Activated naive CD4-positive, alpha-beta T cell (primary cell): ENCODE measurements at places on chromosomes 2 and 18.

DNA sequence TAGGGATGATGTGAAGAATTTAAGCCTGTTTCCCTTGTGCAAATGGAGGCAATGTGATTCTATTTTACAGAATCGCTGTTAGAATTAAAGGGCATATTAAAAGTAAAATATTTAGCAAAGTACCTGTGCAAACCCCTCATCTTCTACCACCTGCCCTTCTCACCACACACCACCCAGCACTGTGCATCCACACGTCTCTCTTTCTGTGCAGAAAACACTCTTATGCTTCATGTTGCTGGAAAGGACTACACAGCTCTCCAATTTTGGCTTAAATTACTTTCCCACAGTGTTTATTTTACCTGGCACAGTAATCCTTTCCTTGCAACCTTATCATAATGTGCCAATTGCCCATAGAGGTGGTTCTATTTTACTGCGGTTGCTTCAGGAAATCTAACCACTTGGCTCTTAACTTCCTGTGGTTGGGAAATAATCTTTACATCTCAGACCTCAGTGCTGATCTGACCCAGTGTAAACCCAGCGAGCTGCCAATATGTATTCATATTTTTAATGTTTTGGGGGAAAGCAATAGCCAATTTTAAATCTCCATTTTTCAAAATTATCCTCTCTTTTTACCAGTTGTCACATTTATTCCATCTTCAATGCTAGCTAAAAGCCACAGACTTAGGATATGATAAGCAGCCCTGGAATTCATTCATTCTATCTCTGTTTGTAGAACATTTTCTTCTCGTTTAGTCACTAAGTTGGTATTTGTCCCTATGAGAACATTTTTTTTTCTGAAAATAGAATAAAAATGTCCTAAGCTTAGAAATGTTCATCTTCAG is 250.9 kb downstream of the DSEL start:
- DNase-seq: no peak

DNA sequence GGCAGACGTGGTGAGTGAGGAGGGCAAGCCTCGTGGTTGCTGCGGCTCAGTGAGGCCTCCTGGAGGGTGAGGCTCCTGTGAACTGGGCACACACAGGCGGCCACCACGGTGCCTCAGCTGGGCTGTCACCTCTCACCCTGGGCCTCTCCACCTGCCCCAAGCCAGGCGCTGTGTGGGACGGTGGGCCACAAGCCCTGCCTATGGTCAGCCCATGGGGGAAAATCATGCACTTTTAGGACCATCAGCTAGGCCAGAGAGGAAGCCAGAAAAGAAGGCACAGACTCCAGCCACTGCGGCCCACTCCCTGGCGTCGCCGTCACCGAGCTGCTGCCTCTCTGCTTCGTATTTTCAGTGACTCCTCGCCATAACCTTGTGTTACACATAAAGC is 28.5 kb upstream of the HS6ST1 start:
- no peak for DNase-seq

GRCh38 chr2:11630855-11631254 is 39.1 kb downstream of the NTSR2 start:
- DNase-seq: no peak

GRCh38 chr18:30970196-30970816 is 72.2 kb downstream of the DSC3 start:
- DNase-seq: no peak

GRCh38 chr2:100616841-100617390 is 54.1 kb downstream of the PDCL3 start:
- no peak for DNase-seq

DNA sequence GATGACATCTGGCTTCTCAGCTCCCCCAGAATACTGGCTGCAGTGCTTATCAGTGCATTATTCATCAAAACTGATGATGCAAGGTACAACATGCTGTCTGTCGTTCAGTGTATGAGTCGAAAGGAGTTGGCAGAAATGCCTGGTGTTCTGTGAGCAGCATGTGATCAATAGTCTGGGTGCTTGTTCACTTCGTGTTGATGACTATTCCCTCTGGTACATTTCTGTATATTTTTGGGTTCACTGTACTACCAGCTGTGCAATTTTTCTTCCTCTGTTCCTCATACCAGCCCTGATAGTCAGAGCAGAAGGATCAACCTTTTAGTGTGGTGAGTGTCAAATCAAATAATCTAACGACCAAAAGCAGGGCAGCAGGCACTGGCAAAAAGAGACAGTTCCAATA is 59.0 kb upstream of the KLHL14 start:
- no peak for DNase-seq

GRCh38 chr2:199679883-199680282 is 171.1 kb downstream of the FTCDNL1 start:
- DNase-seq: no peak

GRCh38 chr18:35507192-35507591 is 9.4 kb upstream of the INO80C start:
- no peak for DNase-seq

DNA sequence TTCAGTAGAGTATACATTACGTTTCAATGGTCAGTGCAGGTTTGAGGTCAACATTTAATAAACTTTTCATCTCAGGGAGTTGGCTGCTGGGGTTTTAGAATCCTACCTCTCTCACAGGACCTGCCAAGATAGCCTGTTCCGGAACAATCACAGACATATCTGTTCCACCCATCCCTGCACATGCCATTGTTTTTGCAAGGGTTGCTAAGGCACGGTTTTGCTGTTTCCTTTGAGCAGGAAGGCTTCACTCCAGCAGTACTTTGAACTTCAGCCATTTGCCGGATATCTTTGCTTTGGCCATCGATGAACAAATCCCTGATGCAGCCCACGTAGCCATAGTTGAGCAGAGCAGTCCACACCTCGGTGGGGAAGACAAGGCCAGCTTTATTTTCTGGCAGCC is 493.8 kb downstream of the NRXN1 start:
- no peak for DNase-seq

DNA sequence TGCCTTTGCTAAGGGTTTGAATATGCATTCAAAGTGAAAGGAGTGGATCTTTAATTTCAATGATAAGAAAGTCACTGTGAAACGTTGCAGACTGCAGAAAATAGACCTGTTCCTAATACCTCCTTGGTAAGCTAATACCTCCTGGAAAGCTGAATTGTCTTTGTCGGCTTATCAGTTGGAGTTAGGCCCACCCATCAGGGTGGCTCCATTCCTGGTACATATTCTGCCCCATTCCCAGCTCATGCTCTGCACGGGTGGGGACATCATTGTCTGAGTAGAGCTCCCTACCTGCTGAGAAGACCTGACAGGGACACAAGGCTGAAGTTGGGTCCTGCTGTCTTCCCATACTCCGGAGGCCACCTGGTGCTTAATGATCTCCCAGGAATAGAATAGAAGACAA is 203.3 kb downstream of the EN1 start:
- no peak for DNase-seq

GRCh38 chr18:1599196-1599595 is 694.5 kb downstream of the ADCYAP1 start:
- DNase-seq: no peak

DNA sequence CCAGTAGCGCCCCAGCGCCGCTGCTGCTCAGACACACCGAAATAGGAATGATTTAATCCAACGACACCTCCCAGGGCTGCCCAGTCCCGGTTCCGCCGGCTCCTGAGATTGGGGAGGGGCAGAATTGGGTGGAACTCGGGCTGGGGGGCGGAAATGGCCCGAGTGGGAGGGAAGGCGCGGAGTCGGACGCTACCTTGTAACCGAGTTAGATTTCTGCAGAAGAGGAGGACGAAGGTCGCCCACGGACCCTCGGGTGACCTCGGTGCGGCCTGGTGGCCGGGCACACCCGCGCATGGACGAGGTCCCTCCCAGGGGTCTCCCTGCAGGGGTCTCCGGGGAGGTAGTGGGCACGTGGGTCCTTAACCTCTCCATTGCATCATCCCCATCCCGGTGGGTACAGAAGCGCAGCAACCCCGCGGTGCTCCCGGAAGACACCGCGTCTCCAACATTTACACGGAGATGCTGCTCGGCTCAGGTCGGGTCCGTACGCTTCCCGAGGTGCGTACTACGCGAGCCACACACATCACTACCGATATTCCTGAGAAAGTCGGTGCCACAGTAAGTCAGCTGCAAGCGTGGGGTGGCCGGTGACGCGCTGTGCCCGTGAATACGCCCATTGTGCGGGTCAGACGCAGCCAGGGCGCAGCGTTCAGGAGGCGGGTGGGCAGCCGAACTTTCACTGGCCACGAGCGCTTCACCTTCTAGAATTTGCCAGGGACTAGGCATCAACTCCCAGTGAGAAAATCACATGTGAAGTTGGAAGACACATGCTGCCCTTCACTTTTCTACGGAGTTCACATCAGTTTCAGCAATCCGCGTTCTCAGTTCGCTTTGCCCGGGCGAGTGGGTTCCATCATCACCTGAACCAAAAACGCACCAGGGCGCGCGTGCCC is 3.0 kb downstream of the ZNF516 start:
- DNase-seq: peak; percentile 22

DNA sequence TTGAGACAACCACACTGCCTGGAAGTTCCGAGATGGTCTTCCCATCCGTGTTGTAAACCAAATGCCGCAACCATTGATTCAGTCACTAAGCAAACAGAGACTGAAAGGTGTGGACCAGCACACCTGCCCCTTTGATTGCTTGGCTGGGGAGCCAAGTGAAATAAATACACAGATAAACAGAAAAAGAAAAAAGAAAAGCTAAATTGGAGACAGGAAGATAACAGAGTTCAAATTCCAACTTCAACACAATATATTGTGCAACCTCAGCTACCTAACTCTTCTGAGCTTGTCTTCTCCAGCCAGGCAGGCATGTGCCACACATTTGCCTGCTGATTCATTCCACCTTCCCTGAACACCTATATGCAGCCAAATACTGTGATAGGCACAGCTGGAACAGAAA is 110.9 kb downstream of the PID1 start:
- no peak for DNase-seq

DNA sequence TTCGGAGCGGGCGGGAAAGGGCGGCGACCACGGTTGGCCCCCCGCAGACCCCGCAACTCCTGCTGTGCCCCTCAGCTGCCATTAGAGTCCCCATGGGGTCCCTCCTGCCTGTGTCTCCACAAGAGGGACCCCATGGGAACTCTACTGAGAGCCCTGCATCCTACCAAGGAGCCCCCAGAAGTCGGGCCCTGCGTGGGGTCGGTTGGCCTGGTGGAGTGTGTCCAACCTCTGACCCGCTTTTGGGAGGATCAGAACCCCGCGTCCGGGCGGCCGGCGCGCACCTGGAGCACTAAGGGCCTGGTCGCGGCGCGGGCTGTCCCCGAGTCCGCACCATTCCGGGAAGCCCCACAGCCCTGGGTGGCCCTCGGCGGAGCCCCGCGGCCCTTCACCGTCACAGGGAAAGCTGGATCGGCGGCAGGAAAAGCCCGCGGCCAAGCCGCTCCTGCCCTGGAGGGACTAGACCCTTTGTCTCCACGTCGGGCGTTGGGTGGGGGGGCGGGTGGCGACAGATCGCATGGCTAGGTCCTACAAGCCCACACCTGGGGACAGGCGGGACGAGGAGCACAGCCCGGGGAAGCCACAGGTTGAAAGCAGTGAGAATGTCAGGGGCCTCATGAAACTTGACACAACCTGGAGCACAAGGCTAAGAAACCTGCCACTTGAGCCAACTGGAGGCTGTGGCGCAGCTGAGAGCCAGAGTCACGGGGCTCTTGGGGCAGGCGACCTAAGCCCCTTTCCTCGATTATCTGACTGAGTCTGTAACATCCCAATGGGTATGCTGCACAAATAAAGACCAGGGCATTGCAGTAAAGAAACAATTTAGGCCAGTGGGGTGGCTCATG is 11.2 kb upstream of the CXXC1 start:
- DNase-seq: no peak

DNA sequence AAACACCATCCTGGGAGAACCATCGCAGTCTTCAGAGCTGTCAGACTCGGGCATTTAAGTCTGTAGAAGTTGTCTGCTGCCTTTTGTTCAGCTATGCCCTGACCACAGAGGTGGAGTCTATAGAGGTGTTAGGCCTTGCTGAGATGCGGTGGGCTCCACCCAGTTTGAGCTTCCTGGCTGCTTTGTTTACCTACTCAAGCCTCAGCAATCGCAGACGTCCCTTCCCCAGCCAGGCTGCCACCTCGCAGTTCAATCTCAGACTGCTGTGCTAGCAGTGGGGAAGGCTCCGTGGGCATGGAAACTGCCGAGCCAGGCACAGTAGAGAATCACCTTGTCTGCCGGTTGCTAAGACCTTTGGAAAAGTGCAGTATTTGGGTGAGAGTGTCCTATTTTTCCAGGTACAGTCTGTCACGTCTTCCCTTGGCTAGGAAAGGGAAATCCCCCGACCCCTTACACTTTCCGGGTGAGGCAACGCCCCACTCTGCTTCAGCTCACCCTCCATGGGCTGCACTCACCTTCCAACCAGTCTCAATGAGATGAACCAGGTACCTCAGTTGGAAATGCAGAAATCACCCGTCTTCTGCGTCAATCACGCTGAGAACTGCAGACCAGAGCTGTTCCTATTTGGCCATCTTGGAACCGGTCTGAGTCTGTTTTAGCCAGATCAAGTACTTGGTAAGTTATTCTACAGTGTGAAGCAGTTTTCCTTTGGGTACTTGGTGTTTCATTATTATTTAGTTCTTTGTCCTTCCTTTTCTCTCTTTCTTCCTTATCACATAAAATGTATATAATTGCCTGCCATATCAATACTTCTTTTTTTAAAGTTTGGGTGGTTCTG is 71.5 kb downstream of the CDC42EP3 start:
- DNase-seq: peak; percentile 33

DNA sequence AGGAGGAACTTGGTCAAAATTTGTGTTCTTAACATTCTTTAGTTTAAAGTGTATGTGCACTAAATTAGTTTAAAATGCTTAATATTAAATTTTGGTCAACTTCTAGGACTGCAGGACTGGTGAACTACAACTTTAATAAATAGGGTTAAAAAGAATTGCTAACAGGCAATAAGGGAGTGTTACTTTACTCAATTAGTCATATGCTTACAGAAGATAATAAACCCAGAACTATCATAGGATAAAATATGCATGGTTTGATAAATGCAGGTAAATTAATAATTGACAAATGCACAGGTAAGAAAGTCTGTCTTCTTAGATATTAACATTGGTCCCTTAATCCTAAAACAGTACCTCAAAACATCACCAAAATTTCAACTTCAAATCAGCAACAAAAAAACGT is 20.6 kb downstream of the FARSB start:
- DNase-seq: no peak

GRCh38 chr18:24198461-24198860 is 59.6 kb downstream of the CABYR start:
- no peak for DNase-seq

GRCh38 chr2:165544897-165545296 is 75.4 kb downstream of the CSRNP3 start:
- no peak for DNase-seq

DNA sequence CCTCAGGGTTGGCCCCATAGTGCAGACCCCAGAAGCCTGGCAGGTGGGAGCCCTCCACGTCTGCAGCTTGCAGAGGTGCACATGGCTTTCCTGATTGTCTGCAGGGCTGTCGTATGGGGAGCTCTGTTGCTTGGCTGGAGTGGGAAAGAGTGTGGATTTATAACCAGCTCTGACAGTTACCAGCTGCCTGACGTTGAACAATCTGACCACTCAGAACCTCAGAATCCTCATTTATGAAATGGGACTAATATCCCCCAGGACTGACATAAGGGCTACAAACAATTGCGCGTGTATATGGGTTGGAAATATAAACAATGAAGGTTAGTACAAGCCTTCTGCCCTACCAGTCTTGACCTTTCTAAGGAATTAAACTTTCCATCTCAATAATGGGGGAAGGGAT is 13.9 kb upstream of the PXDN start:
- DNase-seq: no peak
